Bladder microvascular endothelial cell (primary cell): ENCODE measurements at places on chromosomes 3 and 15. TPM values are rescaled to one million over a fixed set of nuclear protein-coding genes. Genes with fewer than 3 reads are reported as not detected.

Gene NAALADL2
- 0.44 and 0.65 TPM in 2 replicates for total RNA-seq

Gene SAXO2
- 0.06 and 0.65 TPM in 2 replicates for total RNA-seq

Gene OXNAD1
- total RNA-seq, result 5.8 and 15.8 TPM in 2 replicates

Gene DVL3
- total RNA-seq, result 15.9 and 28.8 TPM in 2 replicates

Gene CISH
- total RNA-seq, result 0.16 and 0.44 TPM in 2 replicates

Gene RPL32
- 967 and 1,632 TPM in 2 replicates for total RNA-seq

Gene AQP9
- not detected in 2 replicates for total RNA-seq

Gene GOLGA8J
- total RNA-seq, result 0.13 TPM in 1 of 2 replicates, not detected in the other

Gene RASGRP1
- total RNA-seq, result under 0.01 and 0.57 TPM in 2 replicates

Gene ISL2
- total RNA-seq, result under 0.01 and 0.57 TPM in 2 replicates

Gene EPHA3
- under 0.01 and 0.16 TPM in 2 replicates for total RNA-seq

Gene CFAP20DC
- 0.81 and 0.82 TPM in 2 replicates for total RNA-seq

Gene RBPMS2
- 0.25 TPM in 1 of 2 replicates, not detected in the other for total RNA-seq

Gene WDR93
- under 0.01 TPM in 1 of 2 replicates, not detected in the other for total RNA-seq

Gene ZNF501
- 4.4 and 5.3 TPM in 2 replicates for total RNA-seq

Gene USP8
- 21.5 and 65.2 TPM in 2 replicates for total RNA-seq

Gene GANC
- 9.4 and 16.3 TPM in 2 replicates for total RNA-seq

Gene SCAPER
- total RNA-seq, result 5.7 and 9.3 TPM in 2 replicates

Gene GRM2
- total RNA-seq, result 0.06 TPM in 1 of 2 replicates, not detected in the other

Gene DUOX1
- total RNA-seq, result not detected in 2 replicates

Gene PAQR5
- under 0.01 and 0.06 TPM in 2 replicates for total RNA-seq

Gene CP
- total RNA-seq, result 0.81 and 2.5 TPM in 2 replicates

Gene TBCCD1
- 14.4 and 19.6 TPM in 2 replicates for total RNA-seq

Gene GOLGA8G
- not detected in 2 replicates for total RNA-seq

Gene ADAMTS7
- 11.2 and 21.2 TPM in 2 replicates for total RNA-seq

Gene SCG5
- 0.49 and 0.82 TPM in 2 replicates for total RNA-seq

Gene CDCP1
- total RNA-seq, result 0.16 and 0.38 TPM in 2 replicates

Gene SLC28A2
- total RNA-seq, result not detected in 2 replicates

Gene TMC3
- not detected in 2 replicates for total RNA-seq

Gene LRRC31
- total RNA-seq, result not detected in 2 replicates
